Cortex of kidney (tissue), 1 donor: ENCODE measurements at places on chromosomes 2 and 18.

DNA sequence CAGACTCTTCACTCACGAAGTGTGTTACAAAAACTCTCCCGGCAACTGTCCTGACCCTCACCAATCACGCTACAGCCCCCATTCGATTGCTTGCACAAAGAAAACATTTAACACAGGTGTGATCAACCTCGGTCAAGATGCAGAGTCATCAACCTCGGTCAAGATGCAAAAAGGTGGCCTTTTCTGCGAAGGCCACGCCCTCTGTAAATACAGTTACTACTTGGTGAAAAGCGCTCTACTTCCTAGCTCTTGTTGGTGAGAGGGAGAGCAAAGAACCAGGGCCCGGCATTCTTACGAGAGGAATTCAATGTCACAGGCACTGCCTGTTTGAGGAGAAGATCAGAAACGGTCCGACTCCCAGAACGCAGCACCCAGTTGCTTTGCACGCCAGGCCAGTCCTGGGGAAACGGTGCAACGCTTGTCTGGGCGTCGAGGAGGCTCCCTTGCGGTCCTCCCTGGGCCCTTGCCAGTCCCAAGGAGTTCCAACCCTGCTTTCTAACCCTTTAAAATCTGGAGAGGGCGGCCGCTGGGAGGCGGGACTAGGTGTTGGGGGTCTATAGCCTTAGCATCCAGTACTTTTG lies 1.9 kb downstream of the PIEZO2 start:
- no peak for DNase-seq

- no peak for DNase-seq
These were observed 491 bp downstream of the RTN4 start for GRCh38 chr2:55049821-55050099.

DNA sequence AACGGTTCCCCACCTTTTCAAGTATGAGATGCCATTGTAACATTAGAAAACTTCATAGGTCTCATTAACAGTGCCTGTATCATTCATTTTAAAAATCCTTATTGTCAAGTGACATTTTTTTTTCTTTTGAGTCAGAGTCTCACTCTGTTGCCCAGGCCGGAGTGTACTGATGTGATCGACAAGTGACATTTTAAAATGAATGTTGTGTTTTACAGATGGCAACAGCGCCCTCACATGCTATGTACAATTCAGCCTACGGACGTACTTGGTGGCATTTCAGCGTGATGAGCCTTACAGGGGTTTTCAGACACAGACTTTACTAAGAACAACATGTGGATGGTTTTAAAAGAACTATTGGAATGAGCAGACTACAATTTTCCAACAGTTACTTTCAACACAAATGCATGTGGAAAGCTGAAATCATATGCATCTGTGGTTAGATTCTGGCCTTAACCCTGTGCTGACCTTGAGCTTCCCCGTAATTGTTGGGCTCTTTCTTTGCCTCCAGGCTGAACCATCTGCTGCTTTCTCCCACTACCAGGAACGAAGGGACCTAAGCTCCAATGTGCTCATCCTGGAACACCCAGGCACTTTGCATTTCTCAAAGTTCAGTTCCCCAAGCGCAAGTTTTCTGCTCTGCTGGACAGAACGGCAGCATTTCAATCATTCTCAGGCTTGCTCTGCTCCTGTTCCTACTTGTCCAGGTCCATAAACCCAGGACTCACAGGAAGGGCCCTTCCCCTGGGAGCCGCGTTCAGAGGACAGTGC lies 119.9 kb upstream of the NDUFV2 start:
- DNase-seq: no peak

GRCh38 chr2:79511320-79511951 lies 1.4 kb upstream of the CTNNA2 start:
- DNase-seq: no peak

DNA sequence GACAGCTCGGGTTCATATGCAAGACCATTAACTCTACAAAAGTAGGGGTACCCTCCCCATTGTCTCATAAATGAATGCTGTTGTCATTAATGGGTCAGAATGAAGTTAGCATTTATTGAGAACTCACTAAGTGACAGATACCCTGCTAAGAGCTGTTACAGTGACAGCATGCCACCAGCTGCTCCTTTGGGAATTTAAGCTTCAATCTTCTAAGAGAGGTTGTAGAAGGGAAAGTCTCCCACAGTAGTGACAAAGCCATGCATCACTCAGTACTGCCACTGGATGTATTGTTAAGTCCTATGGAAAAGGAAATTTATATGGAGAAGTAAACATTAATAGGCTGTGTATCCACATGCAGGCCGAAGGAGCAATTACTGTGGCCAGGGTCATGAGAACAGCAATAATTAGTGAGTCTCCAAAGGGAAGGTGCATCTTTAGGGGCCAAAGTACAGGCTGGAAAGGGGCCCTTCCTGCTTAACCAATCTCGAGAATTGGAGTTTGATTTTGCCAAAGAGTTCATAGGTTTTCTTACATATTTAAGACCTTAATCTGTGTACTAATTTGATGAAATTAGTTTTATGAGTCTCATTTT lies 64.5 kb upstream of the FAM124B start:
- DNase-seq: no peak

- DNase-seq: no peak
These were observed 19.1 kb downstream of the SCLY start for GRCh38 chr2:238079874-238080327.

GRCh38 chr2:48009256-48009655 lies 103.0 kb upstream of the FBXO11 start:
- no peak for DNase-seq

DNA sequence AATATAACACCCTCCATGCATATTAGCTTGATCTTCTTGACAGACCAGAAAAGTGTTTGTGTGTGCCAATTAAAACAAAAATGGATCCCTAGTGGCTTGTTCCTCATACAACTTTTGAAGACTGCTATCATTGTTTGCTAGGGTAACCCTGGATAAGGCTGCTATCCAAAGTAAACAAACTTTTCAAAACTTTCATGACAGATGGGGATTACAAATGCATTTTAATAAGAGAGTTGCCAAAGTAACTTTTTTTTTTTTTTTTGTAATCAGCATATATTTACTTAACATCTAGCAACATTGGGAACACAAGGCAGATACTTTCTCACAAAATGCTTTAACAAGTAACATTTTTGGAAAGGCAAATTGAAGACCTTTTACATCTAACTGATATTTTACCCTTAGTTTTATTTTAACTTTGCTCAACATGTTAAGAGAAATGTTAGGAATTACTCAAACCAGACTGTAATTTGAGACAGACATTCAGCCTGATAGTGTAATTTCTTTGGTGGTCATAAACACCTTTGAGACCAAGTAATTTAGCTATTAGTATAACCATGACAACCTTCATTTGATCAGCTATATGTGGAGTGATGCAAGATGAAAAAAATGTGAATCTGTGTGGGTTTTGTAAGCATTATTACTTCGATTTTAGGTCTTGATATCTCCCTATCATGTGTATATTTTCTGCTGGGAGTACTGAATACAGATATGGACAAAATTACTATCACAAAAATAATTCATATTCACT lies 300.9 kb downstream of the ARHGAP15 start:
- no peak for DNase-seq

DNA sequence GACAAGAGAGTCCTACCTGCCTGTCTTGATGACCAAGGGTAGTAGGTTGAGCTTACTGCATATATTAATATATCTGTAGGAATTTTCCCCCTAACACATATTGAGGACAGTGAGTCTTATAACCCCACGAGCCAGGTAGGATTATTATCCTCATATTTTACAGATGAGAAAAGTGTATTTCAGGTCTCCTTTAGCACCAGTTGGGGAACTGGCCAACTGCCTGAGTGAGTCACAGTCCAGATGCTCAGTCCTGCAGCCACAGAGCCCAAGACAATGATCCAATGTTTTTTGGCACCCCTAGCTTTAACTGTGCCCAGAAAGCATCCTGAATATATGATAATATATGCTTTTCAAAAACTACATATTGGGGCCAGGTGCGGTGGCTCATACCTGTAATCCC lies 30.8 kb upstream of the GLS start:
- DNase-seq: no peak

DNA sequence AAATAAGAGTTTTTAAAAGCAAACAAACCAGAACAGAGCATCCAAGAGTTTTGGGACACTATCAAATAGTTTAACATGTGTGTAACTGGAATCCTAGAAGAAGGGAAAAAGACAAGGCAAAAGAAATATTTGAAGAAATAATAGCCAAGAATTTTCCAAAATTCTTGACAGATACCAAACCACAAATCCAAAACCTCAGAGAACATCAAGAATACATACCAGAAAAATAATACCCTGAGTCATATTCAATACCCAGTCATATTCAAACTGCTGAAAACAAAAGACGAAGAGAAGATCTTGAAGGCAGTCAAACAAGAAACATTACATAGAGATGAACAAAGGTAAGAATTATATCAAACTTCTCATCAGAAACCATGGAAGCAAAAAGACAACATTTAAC lies 22.9 kb downstream of the INO80C start:
- DNase-seq: no peak

- DNase-seq: no peak
These were observed 10.0 kb upstream of the LAPTM4A start for GRCh38 chr2:20061476-20061875.

DNA sequence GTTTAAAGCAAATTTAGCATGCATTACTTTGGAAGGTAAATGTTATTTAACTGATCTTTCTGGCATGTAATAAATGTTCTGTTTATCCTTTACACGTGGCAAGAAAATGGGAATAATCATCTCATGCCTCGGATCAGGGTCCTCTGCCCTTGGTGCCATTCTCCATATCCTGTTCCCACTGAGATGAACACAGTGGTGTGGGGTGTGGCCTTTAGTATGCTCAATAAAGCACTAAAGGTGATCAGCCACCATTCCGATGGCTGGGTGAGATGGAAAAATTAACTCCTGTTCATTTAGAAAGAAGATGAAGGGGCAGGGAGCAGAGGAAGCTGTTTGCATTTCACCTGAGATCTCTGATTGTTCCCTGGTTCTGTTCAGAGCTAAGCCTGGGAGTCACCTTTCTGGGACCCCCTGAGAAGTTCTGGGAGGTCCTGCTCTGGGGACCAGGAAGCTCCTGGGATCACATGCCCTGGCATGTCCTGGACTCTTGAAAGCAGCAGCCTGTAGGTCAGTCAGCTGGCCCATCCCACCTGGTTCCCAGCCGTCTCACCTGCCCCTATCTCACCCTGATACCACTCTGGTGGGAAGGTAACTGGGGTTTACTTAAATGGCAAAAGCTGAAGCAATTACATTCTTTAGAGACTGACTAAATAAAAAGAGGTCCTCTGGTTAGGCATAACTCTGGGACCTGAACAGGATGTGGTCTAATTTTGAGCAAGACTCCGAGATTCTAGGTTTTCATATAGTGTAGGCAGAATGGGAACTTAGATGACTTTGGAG lies 288.9 kb upstream of the EPAS1 start:
- no peak for DNase-seq

GRCh38 chr18:6661692-6662415 lies 67.7 kb upstream of the ARHGAP28 start:
- DNase-seq: no peak

- DNase-seq: no peak
These were observed 43.1 kb downstream of the COX7A2L start for GRCh38 chr2:42317945-42318344.

DNA sequence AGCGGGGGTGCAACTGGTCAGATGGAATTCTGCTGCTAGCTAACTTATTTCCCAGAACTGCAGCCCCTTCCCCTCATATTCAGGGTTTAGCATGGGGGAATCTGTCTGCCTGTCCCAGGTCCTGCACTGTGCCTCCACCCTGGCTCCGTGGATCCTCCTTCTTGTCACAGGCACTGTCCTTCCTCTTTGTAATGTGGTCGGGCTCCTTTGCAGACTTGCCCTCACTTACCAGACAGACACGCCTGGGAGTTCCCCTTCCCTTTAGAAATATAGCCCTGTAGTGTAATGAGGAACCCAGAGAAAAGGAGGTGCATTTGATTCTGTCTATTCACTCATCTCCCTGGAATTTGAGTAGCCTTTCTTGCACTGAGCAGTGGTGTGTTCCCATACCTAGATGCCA lies 108.7 kb downstream of the TRIM43 start:
- no peak for DNase-seq

GRCh38 chr2:158900345-158900744 lies 68.1 kb upstream of the TANC1 start:
- no peak for DNase-seq

DNA sequence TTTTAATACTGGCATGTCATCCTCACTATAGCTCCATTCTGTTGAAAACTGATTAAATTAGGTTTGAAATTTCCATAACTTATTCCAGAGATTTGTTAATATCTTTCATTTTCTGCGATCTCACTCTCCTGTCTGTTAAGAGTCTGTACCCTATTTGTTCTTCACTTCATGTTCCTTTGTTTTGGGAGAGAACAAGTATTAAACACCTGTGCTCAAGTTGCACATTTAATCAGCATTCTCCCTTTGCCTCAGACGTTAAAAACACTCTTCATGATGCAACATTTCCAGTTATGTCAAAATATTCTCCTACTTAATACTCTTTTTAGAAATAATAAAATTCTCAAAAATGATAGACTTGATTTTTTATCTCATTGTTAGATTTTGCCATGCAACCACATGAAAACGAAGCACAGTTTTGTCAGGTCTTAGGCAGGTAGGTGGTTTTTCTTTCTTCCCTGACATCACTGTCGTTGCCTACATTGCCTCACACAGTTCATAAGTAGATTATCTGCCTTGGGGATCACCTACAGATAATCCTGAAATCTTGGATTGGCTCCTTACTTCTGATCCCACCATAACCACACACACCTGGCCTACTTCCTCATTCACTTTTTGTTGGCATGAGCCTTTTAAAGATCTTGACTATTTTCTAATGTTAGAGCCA lies 109.9 kb downstream of the GAREM1 start:
- no peak for DNase-seq

GRCh38 chr18:64090876-64091275 lies 58.0 kb downstream of the LINC00305 start:
- DNase-seq: no peak

DNA sequence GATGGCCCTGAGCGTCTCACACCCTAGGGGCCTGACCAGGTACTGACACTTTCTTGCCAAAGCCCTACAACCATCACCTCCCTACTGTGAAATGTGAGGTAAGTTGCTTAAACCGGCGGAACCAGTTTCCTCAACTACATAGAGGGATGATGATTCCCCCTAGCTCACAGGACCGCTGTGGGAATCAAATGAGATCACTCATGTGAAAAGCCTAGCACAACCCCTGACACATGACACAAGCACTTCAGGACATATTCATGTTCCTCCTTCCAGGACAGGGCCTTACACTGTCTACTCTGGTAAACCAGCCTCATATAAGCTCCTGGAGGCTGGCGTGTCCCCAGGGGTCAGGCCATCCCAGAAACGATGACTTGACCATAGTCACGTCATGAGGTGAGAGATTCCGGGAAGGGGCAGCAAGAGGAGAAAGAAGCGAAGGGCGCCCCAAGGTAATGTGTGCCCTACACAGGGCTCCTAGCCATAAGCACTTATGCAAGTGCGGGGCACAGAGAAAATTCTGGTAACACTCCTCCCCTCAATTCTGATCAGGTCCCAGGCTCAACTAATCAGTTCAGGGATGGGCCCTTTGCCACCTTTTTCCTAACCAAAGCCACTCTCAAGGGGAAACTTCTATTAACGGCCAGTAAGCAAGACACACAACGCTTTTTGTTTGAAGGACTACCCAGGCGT lies 49.5 kb downstream of the C2orf42 start:
- no peak for DNase-seq

GRCh38 chr2:100902817-100903405 lies 83.0 kb downstream of the NPAS2 start:
- DNase-seq: no peak
